Metanephros (tissue), 2 donors: ENCODE measurements at places on chromosomes 7 and 10. TPM values are rescaled to one million over a fixed set of nuclear protein-coding genes. Genes with fewer than 3 reads are reported as not detected.

SPDYE2B gene
- not detected for total RNA-seq

PTPN20 gene
- total RNA-seq: 3.6 TPM

MSMB gene
- not detected for total RNA-seq

WDFY4 gene
- 6.4 TPM for total RNA-seq

PSD gene
- total RNA-seq: 11.7 TPM

SPDYE3 gene
- total RNA-seq: not detected

HOXA1 gene
- 1.7 TPM for total RNA-seq

NODAL gene
- not detected for total RNA-seq

LRRTM3 gene
- total RNA-seq: 1.1 TPM

TWIST1 gene
- 11.3 TPM for total RNA-seq

CALHM1 gene
- not detected for total RNA-seq

CXCL12 gene
- 198 TPM for total RNA-seq

TMEM196 gene
- total RNA-seq: not detected

SAMD8 gene
- total RNA-seq: 24.6 TPM

PDSS1 gene
- total RNA-seq: 8.7 TPM

NUPR2 gene
- total RNA-seq: 3.0 TPM

ENKUR gene
- 1.3 TPM for total RNA-seq

SRRM3 gene
- 1.5 TPM for total RNA-seq

SFRP5 gene
- total RNA-seq: 0.58 TPM

ETV1 gene
- total RNA-seq: 21.3 TPM

PRSS37 gene
- total RNA-seq: not detected

ANLN gene
- total RNA-seq: 16.1 TPM
